Fibroblast of villous mesenchyme (primary cell): ENCODE measurements at places on chromosomes 7 and 10.

- DNase-seq: peak; percentile 89
These were observed 118.7 kb downstream of the MAD1L1 start for GRCh38 chr7:2114052-2114451.

- DNase-seq: no peak
These were observed 255.7 kb upstream of the LRRN3 start for GRCh38 chr7:110835218-110835617.

- DNase-seq: peak; percentile 23
These were observed 309.2 kb downstream of the GFRA1 start for GRCh38 chr10:115963848-115964247.

- DNase-seq: no peak
These were observed 38.4 kb downstream of the RHOBTB1 start for GRCh38 chr10:60905580-60905979.

DNA sequence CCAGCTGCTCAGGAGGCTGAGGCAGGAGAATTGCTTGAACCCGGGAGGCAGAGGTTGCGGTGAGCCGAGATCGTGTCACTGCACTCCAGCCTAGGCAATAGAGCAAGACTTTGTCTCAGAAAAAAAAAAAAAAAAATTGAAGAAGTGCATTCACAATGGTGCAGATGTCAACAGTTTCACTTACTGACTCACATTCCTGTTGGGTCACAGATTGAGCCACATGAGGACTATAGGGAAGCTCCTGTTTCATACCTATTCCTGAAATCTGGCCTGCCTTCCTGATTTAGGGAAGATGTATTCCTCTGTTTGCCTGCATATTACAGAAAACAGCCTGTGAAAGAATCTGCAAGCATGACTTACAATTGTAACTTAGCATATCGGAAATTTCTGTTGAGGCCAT lies 78.2 kb downstream of the AKR1C4 start:
- DNase-seq: no peak

DNA sequence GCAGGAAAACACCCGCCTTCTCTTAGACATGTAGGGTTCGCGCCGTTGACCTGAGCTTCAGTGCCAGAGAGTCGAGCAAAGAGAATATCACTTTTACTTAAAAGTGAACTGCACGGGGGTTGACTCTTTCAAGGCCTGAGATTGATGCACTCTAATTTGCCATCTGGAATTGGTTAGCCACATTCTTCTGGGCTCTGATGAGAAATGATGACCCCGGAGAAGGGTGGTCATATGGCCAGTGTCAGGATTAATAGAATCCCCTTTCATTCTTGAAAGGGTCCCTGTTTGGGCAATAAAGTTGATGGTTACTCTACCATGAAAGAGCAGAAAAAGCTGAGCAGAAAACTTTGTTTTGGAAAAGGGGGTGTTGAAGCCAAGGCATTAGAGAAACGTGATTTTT lies 31.2 kb downstream of the GRK5 start:
- DNase-seq: no peak

DNA sequence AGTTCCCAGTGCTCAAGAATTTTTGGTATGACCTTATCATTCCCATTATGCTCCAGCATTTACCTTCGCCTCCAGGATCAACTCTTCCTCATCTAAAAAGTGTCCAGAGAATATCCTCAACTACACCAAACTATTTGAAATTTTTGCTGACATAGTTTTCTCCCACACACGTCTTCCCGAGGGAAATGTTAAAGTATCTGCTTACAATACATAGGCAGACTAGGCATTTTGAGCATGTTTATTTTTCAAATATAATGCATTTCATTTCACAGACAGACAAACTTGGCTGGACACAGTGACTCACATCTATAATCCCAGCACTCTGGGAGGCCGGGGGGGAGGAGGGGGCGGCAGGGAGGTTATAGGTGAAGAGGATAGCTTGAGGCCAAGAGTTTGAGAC lies 177.1 kb upstream of the TRIM24 start:
- DNase-seq: peak; percentile 18

- DNase-seq: no peak
These were observed 675.4 kb upstream of the FOXK1 start for GRCh38 chr7:4006687-4007086.

DNA sequence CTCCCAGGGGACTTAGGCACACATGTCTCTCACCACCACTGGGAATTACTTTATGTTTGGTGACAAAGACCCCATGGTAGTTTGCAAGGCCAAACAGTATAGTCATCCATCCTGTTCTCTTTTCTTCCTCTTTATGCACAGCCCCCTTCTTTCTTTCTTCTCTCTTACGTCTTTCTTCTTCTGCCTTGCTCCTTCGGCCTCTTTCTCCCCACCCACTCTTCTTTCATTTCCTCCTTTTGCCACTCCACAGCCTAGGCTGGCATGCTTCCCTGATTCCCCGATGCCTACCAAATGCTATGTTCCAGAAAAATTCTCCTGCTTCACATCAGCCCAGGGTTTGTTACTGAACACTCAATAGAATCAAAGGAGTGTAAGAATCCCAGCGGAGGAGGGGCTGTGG lies 62.4 kb upstream of the MKLN1 start:
- DNase-seq: no peak
